ENCODE measurements at places on chromosomes 2 and 18. TPM values are rescaled to one million over a fixed set of nuclear protein-coding genes. Genes with fewer than 3 reads are reported as not detected.

The KIAA2012 gene
- not detected for total RNA-seq

The ASB18 gene
- total RNA-seq, result not detected

The AQP12A gene
- not detected for total RNA-seq

The PROKR1 gene
- not detected for total RNA-seq

DNA sequence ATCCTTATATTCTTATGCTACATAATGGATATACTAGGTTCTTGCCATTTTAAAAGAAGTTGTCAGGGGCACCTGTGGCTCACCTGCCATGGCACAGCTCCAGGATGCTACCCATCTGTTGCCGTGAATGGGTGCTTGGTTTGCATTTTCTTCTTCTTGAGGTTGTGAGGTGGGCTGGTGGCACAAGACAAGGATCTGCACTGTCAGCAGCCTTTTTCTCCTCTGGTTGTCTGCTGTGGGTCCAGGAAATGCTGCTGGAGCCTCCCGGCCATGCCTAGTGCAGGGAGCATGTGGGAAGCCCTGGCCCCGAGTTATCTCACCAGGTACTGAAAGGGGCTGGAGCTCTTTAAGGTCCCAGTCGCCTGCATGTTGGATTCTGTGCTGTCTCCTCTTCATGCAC is 2.6 kb downstream of the IL1R1 start:
- no peak for DNase-seq

- no peak for DNase-seq
Observed at GRCh38 chr2:192007581-192008228, 160.8 kb upstream of the CAVIN2 start.

DNA sequence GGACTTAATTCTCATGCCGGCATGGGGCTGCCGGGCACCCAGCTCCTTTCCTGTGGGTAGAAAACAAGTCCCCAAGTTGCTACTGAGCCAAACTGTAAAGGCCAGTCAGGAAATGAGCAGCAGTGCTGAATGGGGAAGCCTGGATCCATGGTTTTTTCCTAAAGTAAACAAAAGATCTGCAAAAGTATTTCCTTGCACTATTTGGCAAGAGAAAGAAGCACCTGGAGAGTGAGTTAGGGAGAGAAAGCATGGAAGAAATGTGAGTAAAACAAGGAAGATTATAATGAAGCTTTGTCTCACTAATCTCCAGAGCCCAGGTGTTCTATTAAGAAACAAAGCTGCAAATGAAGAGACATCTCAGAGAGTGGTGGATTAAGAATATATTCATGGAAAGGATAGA is 117.6 kb downstream of the METTL8 start:
- DNase-seq, result no peak

GRCh38 chr2:33126552-33126951 is 179.8 kb downstream of the LTBP1 start:
- DNase-seq, result no peak

- DNase-seq, result no peak
Observed at GRCh38 chr2:119460076-119460475, 28.4 kb downstream of the TMEM37 start.

- peak; percentile 94 for DNase-seq
Observed at GRCh38 chr2:225091336-225091735, 49.1 kb upstream of the DOCK10 start.

DNA sequence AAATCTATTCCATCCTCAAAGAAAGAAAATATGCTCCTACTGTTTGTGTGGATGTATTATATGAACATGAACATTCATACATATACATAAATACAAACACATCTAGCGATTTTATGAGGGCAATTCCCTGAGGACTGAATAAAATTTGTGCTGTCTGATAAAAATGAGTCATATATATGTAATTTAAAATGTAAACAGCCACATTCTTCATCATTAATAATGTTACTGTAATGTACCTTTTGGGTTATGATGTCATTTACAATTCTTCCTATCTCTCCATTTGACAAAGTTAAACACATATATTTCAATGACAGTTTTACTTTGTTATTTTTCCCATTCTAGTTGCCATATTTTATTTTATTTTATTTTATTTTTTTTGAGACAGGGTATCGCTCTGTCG is 91.3 kb upstream of the ZFP36L2 start:
- DNase-seq, result no peak

GRCh38 chr2:170034596-170034995 is 143.4 kb upstream of the MYO3B start:
- DNase-seq, result no peak

GRCh38 chr2:175154661-175155082 is 13.3 kb downstream of the ATF2 start:
- DNase-seq, result peak; percentile 86

GRCh38 chr2:139175510-139175909 is 395.3 kb upstream of the NXPH2 start:
- no peak for DNase-seq

DNA sequence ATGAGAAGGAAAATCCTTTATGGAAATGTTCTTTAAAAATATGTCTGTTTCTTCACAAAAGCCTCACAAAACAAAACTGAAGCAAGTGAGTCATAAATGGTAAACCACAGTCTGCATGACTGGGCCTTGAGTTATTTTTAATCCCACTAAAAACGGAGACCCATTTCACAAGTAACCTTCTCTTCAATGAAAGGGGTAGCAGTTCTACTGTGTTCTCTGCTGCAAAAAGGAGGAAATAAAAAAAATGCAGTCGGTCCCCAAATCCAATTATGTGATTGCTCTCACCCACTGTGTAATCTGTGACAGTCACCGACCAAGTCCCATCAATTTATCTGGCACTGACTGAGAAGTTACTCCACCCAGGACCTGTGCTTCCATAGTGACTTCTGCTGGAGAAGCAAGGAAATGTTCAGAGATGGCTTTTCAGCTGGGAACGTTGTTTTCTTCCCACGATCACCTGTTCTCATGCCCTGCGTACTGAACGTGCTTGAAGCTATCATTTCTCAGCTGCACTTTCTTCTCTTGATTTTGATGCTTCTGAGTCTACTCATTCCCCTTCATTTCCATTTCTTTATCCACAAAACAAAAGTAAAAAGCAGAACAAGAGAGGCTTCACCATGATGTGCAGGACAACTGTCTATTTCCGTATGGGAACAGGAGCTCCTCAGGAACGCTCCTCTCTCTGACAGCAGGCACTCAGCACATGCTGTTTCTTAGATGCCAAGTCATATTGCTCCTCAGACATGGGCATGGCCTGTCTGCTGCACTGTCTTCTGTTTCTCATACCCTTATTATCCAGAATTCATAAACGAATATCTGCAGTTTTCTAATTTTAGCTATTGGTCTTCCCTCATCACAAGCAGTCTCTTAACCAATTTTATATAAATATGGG is 80.0 kb upstream of the TMEM200C start:
- peak; percentile 28 for DNase-seq

- no peak for DNase-seq
Observed at GRCh38 chr2:80670763-80671162, 366.2 kb upstream of the LRRTM1 start.

GRCh38 chr2:105490956-105491355 is 92.1 kb upstream of the FHL2 start:
- DNase-seq, result no peak

GRCh38 chr18:21632393-21632792 is 20.3 kb downstream of the SNRPD1 start:
- no peak for DNase-seq

DNA sequence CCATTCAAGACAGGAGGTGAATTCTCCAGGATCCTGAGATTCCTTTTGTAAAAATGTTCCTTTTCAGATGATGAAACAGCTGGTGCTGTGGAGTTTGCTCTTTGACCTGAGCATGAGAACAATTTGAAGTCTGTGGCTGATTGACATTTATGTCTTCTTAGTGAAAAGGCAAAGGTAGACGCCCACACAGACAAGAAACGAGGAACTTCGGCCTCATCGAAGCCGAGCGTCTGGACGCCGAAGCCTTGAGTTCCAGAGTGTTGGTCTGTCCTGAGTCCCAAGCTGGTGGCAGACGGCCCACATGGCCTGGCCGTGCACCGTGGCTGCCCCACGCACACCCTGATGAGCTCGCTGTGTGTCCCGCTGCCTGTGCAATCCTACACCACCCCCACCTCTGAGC is 20.7 kb upstream of the SNTG2 start:
- no peak for DNase-seq

DNA sequence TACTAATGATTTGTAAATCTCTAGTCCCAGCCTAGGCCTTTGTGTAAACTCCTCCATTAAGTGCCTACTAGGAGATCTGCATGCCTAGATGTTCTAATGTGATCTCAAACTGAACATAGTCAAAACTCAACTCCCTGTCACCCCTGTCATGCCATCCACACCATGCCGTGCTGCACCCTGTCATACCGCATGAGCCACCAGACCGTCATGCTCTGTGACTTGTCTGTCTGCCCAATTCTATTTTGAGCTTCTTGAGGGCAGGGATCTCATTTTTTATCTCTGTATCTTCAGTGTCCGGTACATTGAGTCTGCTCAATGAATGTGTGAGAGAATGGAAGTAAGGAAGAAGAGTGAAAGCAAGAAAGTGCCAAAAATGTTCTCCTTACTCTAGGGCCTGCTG is 35.5 kb downstream of the GREB1L start:
- DNase-seq, result no peak

GRCh38 chr18:8469544-8470130 is 139.6 kb upstream of the RAB12 start:
- DNase-seq, result peak; percentile 79

DNA sequence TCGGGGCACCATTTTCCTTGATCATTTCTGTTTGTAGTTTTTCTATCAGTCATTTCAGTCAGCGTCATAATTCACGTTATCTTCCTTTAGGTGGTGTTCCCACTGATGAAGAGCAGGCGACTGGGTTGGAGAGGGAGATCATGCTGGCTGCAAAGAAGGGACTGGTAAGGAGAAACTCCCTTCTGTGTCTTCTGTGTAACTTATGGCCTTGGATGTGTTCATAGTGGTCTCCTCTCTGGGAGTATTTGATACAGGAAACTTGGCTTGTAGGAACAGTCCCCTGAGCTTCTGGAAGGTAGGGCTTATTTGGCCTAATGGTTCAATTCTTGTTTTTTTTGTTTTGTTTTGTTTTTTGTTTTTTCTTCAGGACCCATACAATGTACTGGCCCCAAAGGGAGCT is 1.1 kb downstream of the COX5B start:
- no peak for DNase-seq

GRCh38 chr2:197944416-197945096 is 140.2 kb downstream of the PLCL1 start:
- no peak for DNase-seq

- no peak for DNase-seq
Observed at GRCh38 chr18:77068321-77069312, 64.0 kb downstream of the MBP start.

- DNase-seq, result no peak
Observed at GRCh38 chr18:41569867-41570266, 385.2 kb upstream of the PIK3C3 start.
